Activated naive CD8-positive, alpha-beta T cell treated with anti-CD3 and anti-CD28 coated beads, Interleukin-2, amount 50 U/mL, for 24 hours (primary cell): ENCODE measurements at places on chromosomes 16 and 17.
A peak's percentile ranks its signal among the peaks of the same experiment; 100 is the strongest.

GRCh38 chr17:56845934-56846333 is 12.0 kb downstream of the DGKE start:
- peaks cover 7% of the 10 kb centered on the region for H3K4me1 ChIP-seq
- DNase-seq: no peak
- H3K27ac ChIP-seq: no peak overlapping the region
- no peak overlapping the region for H3K4me3 ChIP-seq
- no peaks in the 10 kb centered on the region for H3K27me3 ChIP-seq

GRCh38 chr17:82985428-82985805 is 94.0 kb upstream of the METRNL start:
- H3K27ac ChIP-seq: no peak overlapping the region
- H3K27me3 ChIP-seq: no peaks in the 10 kb centered on the region
- H3K36me3 ChIP-seq: peaks cover 14% of the 10 kb centered on the region

GRCh38 chr17:79942591-79943346 is 92.9 kb downstream of the TBC1D16 start:
- H3K36me3 ChIP-seq: no peaks in the 10 kb centered on the region
- peak overlapping the region; percentile 62 for H3K27ac ChIP-seq
- H3K27me3 ChIP-seq: no peaks in the 10 kb centered on the region
- DNase-seq: peak; percentile 42

DNA sequence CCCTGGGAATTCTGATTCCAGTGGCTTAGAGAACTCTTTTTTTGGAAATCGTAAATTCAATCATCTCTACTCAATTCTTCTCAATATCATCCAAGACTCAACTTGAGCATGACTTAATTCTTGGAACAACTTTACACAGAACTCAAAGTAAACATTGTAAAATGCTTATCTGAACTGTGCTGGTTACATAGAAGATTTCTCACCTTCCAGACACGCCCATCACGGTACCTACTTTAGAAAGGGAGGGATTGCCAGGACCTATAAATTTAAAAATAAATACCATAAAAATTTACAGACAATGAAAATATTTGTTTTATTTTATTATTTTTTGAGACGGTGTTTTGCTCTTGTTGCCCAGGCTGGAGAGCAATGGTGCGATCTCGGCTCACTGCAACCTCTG is 26.5 kb downstream of the MAP1LC3B start:
- peaks cover 7% of the 10 kb centered on the region for H3K36me3 ChIP-seq
- H3K27me3 ChIP-seq: no peaks in the 10 kb centered on the region
- H3K4me3 ChIP-seq: no peak overlapping the region
- H3K4me1 ChIP-seq: no peaks in the 10 kb centered on the region
- H3K27ac ChIP-seq: no peak overlapping the region
- DNase-seq: no peak

DNA sequence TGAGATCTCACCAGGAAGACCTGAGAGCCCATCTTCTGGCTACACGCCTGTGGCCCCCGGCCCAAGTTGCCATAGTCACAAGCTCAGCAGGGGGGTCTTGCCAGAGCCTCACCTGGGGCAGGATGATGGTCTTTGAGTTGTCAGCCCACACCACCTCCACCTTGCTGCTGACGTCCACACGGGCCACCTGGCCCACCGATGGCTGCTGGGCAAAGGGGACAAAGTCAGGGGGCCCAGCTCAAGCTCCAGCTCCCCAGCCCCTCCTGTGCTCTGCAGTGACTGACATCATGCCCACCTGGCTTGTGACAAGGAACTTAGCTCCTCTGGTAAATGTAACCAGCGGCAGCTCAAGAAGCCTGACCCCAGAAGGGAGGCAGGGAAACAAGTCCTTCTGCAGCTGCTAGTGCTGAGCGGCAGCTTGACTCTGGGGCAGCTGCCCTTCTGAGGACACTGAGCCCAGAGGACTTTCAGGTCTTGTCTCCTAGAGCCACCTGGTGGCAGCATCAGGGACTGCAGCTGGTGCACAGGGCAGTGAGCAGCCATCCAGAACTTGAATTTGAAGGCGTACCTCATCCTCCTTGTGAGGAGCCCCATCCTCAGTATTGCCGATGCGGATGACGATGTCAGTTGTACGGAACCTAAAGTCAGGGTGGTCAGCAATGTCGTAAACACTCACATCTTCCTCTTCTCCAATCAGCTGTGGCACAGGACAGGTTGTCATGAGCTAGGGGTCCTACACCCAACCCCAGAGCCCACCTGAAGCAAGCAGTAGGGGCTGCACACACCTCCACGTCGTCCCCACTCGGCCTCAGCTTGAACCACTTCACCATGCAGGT is 13.5 kb downstream of the SPHK1 start:
- no peaks in the 10 kb centered on the region for H3K27me3 ChIP-seq
- H3K36me3 ChIP-seq: peaks cover 37% of the 10 kb centered on the region
- peak; percentile 85 for DNase-seq

GRCh38 chr16:73066331-73066926 is 18.5 kb upstream of the ZFHX3 start:
- no peak for DNase-seq
- no peaks in the 10 kb centered on the region for H3K36me3 ChIP-seq
- H3K27ac ChIP-seq: no peak overlapping the region
- H3K4me1 ChIP-seq: peaks cover 20% of the 10 kb centered on the region
- H3K27me3 ChIP-seq: peaks cover 83% of the 10 kb centered on the region
- H3K4me3 ChIP-seq: no peak overlapping the region

DNA sequence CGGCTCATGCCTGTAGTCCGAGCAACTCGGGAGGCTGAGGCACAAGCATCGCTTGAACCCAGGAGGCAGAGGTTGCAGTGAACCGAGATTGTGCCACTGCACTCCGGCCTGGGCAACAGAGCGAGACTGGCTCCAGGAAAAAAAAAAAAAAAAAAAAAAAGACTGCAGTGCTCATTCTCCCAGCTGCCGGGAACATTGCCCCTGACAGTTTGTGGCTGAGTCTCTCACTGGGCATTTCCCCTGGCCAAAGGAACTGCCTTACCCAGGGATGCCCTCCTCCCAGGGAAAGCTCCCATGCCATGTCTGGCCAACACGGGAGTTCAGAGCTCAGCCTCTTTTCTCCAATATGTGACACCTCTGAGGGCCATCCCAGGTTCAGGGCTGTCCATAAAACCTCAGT is 21.3 kb upstream of the USP10 start:
- no peaks in the 10 kb centered on the region for H3K36me3 ChIP-seq
- no peaks in the 10 kb centered on the region for H3K4me1 ChIP-seq
- no peak overlapping the region for H3K27ac ChIP-seq
- H3K4me3 ChIP-seq: no peak overlapping the region
- no peaks in the 10 kb centered on the region for H3K27me3 ChIP-seq
- DNase-seq: no peak

GRCh38 chr16:19132898-19133297 is 19.1 kb downstream of the ITPRIPL2 start:
- H3K27me3 ChIP-seq: peaks cover 2% of the 10 kb centered on the region
- no peak overlapping the region for H3K27ac ChIP-seq
- no peaks in the 10 kb centered on the region for H3K36me3 ChIP-seq
- peaks cover 31% of the 10 kb centered on the region for H3K4me1 ChIP-seq
- no peak overlapping the region for H3K4me3 ChIP-seq
- DNase-seq: no peak

DNA sequence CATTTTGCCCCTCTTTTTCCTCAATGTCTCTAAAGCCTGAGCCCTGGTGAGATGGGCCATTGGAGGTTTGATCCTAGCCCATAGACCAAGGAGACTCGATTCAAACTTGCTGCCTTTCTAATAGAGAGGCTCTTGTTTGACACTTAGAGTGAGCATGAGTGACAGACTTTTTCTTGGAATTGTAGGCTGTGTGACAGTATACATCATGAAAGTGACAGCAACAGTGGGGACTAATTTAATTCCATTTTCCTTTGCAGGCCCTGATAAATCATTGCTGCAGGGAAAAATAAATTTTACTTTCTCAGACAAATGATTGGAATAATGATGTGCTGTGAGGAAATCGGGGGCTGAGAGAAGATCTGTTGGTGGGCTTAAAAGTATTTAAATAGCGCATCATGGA is 169.0 kb upstream of the NOL11 start:
- H3K27ac ChIP-seq: no peak overlapping the region
- no peaks in the 10 kb centered on the region for H3K27me3 ChIP-seq
- H3K4me3 ChIP-seq: no peak overlapping the region
- peaks cover 25% of the 10 kb centered on the region for H3K4me1 ChIP-seq

DNA sequence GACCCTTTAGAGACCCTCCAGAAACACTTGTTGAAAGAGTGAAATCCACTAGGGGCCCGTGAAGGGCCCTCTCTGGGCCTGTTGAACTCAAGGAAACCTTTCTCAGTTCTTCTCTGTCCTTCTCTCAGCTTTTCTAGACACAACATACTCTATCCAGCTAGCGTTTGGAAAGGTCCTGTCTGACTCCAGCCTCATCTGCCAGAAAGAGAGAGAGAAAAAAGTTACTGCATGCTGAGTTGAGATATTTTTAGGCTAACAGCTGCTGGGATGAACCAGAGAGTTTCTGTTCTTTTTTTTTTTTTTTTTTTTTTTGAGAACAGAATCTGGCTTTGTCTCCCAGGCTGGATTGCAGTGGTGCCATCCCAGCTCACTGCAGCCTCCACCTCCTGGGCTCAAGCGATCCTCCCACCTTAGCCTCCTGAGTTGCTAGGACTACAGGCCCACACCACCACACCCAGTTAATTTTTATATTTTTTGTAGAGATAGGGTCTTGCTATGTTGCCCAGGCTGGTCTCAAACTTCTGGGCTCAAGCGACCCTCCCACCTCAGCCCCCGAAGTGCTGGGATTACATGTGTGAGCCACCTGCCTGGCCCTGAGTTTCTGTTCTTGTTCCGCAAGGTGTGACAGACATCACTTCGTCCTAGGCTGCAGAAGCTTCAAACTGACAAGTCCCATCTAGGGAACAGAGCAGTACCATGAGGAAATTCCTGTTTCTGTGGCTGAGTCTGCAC is 14.9 kb upstream of the TEX2 start:
- DNase-seq: no peak
- no peak overlapping the region for H3K27ac ChIP-seq
- H3K36me3 ChIP-seq: no peaks in the 10 kb centered on the region
- H3K4me3 ChIP-seq: no peak overlapping the region
- no peaks in the 10 kb centered on the region for H3K4me1 ChIP-seq

- peak overlapping the region; percentile 12 for H3K4me3 ChIP-seq
- no peak overlapping the region for H3K27ac ChIP-seq
- peaks cover 21% of the 10 kb centered on the region for H3K27me3 ChIP-seq
- peaks cover 2% of the 10 kb centered on the region for H3K4me1 ChIP-seq
- peak; percentile 4 for DNase-seq
Measured at GRCh38 chr17:5619088-5619740, 34.9 kb upstream of the NLRP1 start.

DNA sequence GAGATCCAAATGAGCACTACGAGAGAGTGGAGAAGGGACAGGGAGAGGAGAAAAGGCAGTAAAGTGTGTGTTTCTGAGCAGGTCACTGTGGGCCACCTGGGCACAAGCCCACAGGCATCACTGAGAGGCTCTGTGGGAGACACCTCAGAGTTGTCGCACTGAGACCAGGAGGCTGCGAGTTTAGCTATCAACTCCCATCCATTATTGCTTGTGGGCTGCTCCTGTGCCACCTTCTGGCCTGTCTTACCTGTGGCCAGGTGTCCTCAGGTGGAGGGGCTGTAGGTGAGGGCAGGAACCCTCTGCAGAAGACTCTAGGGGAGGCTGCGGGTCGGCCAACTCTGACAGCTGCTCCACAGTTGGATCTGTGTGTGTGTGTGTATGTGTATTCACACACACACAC is 2.5 kb upstream of the PRR29 start:
- H3K4me1 ChIP-seq: peaks cover 39% of the 10 kb centered on the region
- H3K36me3 ChIP-seq: no peaks in the 10 kb centered on the region
- H3K4me3 ChIP-seq: no peak overlapping the region
- no peak overlapping the region for H3K27ac ChIP-seq

DNA sequence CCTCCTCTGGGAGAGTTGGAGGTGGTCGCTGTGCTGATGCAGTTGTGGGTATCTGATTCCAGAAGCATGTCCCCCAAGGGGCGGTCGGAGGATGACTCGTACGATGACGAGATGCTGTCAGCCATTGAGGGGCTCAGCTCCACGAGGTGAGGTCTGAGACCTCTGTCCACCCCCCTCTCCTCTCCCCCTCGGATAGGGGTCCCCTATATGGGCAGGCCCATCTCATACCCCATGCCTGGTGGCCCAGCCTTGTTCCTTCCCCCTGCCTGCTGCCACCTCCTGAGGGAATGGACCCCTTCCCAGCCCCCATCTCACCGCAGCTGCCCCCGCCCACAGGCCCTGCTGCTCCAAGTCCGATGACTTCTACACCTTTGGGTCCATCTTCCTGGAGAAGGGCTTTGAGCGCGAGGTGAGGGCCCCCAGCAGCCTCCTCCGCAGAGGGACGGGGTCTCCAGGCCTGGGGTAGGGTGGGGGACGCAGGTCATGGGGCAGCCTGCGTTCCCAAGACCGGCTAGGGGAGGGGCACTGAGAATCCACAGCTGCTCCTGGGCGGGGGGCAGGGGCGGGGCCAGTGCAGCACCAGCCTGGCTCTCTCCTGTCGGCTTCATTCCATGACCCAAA is 39.2 kb downstream of the ADCY7 start:
- H3K4me3 ChIP-seq: no peak overlapping the region
- H3K27me3 ChIP-seq: no peaks in the 10 kb centered on the region
- H3K4me1 ChIP-seq: peaks cover 1% of the 10 kb centered on the region
- peaks cover 2% of the 10 kb centered on the region for H3K36me3 ChIP-seq
- H3K27ac ChIP-seq: no peak overlapping the region

DNA sequence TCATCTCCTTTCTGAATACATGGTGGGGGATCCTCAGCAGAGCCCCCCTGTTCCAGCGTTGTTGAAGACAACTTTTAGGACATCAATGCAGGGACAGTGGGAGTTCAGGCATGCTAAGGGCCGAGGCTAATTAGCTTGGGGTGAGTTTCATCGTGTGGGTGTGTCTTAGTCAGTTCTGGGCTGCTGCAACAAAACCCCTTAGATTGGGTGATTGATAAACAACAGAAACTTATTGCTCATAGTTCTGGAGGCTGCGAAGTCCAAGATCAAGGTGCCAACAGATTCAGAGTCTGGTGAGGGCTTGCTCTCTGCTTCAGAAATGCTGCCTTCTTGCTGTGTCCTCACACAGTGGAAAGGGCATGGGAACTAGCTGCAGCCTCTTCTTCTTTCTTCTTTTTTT is 214.0 kb downstream of the NTN1 start:
- H3K36me3 ChIP-seq: peaks cover 3% of the 10 kb centered on the region
- DNase-seq: no peak
- H3K4me3 ChIP-seq: no peak overlapping the region

DNA sequence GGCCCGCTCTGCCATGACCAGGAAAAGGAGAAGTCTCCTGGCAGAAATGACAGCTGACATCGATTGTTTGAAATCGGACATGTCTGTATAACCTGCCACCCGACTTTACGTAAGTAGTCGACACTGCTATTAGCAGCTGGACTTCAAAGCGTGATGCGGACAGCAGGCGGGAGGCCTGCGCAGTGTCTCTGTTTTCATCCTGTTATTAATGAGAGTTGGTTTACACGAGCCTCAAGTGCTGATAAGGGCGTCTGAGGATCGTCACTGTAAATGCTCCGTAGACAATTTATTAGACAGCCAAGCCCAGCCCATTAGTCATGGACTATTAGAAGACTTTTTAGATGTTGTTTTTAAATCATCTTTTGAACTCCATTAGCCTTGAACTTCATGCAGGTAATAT is 328.3 kb downstream of the FOXL1 start:
- H3K36me3 ChIP-seq: no peaks in the 10 kb centered on the region
- H3K4me1 ChIP-seq: peaks cover 4% of the 10 kb centered on the region
- no peak overlapping the region for H3K4me3 ChIP-seq
- peaks cover 13% of the 10 kb centered on the region for H3K27me3 ChIP-seq

GRCh38 chr17:32341141-32341856 is 674 bp downstream of the C17orf75 start:
- peak overlapping the region; percentile 97 for H3K27ac ChIP-seq
- H3K27me3 ChIP-seq: no peaks in the 10 kb centered on the region
- H3K36me3 ChIP-seq: peaks cover 6% of the 10 kb centered on the region
- H3K4me1 ChIP-seq: peaks cover 19% of the 10 kb centered on the region
- H3K4me3 ChIP-seq: peak overlapping the region; percentile 95

- H3K27ac ChIP-seq: no peak overlapping the region
- no peak for DNase-seq
- H3K4me3 ChIP-seq: no peak overlapping the region
- H3K27me3 ChIP-seq: peaks cover 20% of the 10 kb centered on the region
Measured at GRCh38 chr17:69388822-69389442, 25.6 kb upstream of the MAP2K6 start.
